ENCODE measurements at places on chromosomes 2 and 18.
A peak's percentile ranks its signal among the peaks of the same experiment; 100 is the strongest.

DNA sequence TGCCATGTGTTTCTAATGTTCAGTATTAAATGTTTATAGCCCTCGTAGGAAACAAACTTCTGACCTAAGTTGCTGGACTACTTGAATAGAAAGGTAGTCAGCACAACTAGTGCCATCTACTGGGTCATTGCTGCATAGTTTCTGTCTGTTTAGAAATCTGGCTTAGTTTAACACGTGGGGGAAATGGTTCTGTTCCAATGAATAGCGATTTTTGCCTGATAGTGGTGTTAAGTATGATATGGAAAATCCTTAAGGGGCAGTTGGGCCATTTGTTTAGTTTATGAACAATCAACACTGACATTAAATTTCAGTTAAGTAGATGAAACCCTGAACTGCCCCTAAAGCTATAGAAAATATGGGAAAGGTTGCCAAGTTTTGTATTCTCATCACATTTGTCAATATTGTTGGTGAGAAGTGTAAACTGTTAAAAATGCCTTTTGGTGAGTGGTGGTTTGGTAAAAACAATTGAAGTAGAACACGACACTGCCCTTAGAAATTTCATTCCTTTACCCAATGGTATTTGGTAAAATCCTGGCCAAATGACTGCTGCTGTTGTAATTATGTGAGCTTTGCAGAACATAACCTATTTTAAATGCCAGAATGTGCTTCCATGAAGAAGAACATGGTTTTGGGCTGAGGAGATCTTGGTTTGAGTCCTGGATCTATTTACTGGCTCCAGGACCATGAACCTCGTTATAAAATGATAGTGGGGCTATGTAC is 13.2 kb downstream of the NABP1 start:
- DNase-seq = peak; percentile 60

GRCh38 chr2:240834377-240834975 is 14.5 kb upstream of the KIF1A start:
- DNase-seq = no peak

- DNase-seq = no peak
Measured at GRCh38 chr2:41379496-41380221, 668.2 kb upstream of the PKDCC start.

- no peak for DNase-seq
Measured at GRCh38 chr18:59704146-59704545, 6.9 kb upstream of the CCBE1 start.

DNA sequence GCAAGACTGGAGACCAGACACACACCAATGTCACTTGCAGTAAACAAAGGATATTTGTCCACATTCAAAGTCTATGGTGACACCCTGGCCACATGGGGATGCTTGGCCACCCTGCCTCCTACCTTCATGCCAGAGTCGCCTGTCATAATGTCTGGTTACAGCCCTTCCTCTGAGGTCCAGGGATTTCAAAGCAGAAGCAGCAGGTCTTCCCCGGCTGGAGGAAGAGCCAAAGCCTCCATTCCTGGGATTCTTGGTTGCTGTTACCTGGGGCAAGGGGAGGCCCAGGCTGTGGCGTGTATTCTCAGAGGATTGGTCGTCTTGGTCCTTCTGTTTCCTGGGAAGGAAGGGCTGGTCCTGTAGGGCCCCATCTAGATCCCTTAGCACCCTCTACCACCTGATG is 2.3 kb upstream of the ALPP start:
- no peak for DNase-seq

DNA sequence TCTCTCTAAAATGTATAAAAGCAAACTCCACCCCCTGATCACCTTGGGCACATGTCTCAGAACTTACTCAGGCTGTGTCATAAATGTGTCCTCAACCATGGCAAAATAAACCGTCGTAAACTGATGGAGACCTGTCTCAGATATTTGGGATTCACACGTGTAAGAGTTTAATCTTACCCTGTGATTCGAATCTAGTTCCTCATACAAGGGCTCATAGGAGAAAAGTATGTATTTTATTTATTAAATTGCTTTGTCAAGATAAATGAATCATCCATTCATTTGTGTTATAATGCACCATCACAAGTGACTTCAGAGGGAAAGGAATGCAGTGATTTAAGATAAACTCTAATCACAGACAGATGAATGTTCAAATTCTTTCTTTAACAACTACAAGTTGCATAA is 712.5 kb upstream of the LRATD1 start:
- DNase-seq = no peak

- no peak for DNase-seq
Measured at GRCh38 chr18:74672371-74672770, 74.7 kb downstream of the ZNF407 start.

- DNase-seq = no peak
Measured at GRCh38 chr2:99644419-99644787, 154.6 kb upstream of the REV1 start.

- no peak for DNase-seq
Measured at GRCh38 chr2:190908532-190908931, 27.9 kb downstream of the GLS start.

DNA sequence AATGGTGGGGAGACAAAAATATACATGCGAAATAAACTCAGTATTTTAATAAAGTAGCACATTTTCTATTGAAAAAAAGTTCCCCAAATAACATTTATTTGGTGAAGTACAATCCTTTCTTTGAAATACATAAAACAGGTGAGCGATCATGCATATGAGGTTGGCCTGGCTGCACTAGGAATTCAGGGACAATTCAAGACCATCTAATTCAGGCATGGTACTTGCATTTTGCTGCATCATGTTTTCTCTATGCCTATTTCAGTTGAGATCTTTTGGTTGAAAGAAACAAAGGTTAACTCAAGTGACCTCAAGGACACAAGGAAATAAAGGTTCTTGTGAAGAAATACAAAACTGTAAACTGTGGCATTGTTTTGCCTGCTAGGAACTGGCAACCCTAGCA is 19.8 kb upstream of the TAF4B start:
- no peak for DNase-seq

DNA sequence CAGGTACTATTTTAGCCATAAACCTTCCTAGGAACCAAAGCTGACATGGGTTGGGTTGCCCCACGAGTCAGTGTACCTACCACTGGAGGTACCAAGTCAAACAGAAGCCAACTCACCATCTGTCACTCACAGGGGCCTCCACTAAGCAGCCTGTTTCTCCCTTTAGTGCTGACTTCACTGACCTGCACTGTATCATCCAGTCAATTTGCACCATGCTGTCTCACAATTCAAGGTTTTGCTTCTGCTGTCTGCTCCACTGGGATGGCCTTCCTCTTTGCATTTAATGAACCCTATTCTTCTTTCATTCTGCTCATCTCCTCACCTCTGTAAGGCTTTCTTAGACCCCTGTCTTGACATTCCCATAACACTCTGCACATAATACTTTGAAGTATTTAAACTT is 47.2 kb downstream of the EIF2AK3 start:
- no peak for DNase-seq

DNA sequence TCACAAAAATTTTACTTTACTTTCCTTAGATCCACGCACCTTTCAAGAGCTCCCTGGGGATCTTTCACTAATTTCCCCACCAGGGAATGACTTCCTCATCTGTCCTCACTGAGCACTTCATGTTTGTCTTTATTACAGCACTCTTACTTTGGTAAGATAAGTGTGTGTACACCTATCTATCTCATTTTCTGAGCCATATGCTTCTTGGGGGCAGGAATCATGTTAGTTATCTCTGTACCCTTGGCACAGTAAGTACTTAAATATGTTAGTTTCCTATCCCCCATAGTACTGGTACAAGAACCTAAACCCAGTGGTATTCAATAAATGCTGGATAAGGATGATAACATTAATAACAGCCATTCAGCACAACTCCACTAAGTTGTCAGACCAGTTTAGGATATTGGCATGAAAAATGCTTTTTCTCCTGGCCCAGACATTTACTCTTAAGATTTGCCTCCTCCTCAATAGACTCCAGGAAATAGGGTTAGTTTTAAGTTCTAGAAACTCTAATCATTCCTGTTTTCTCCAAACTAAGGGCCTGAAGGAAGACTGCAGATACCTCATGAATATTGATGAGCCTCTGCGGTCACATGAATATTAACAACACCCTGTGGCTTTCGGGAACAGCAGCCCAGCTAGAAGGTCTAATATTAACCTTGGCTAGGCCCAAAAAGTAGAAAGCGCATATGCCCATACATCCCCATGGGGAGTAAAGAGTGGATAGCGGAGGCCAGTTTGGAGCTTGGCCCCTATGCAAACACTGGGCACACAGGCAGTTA is 38.2 kb downstream of the NHEJ1 start:
- no peak for DNase-seq

DNA sequence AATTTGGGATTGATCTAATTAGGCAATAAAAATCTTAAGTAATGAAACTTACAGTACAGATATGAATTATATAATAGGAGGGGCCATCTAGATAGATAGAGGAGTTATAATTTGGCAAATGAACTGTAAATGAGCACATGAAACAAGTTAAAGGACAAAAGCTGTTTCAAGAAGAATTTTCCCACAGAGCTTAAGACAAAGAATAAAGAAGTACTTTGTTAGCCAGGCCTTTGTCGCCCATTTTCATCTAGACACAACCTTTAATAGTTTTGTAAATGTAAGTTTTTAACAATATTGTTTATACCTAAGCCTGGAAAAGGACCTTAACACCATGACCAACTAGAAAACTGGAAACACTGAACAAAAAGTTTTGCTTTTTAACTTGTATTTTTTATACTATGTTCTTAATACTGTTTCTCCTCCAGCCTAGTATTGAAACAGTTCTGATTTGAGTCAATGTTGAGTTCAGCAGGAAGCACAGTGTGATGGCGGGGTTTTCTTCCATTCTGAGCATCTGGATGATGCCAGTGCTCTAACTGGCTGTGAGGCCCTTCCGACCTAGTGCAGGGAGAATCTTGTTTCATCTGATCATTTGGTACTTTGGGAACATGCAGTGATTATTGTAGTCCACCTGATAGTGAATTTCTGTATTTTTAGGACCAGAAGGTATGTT is 37.6 kb downstream of the FARP2 start:
- DNase-seq = no peak

- no peak for DNase-seq
Measured at GRCh38 chr2:192146069-192147015, 48.4 kb downstream of the TMEFF2 start.

- DNase-seq = no peak
Measured at GRCh38 chr2:81505586-81505985, 1201.0 kb upstream of the LRRTM1 start.

- DNase-seq = no peak
Measured at GRCh38 chr2:33131749-33132148, 185.0 kb downstream of the LTBP1 start.

- DNase-seq = no peak
Measured at GRCh38 chr2:118539290-118539689, 308.2 kb downstream of the EN1 start.

DNA sequence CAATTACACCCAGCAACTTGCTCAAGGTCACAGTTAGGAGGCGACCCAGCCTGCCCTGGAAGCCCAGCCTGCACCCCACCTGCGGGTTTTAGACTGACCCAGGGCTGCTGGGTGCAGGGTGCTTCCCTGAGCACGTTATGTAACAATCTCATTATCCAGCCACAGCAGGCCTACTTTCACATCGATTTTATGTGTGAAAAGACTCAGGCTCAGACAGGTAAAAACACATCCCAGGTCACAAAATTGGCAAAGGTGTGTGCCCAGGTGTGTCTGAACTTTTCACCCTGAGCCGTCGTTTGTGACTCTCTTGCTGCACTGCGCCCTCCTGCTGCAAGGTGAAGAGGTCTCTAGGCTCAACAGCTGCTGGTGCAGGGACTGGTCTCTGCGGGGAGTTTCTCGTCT is 668.2 kb upstream of the HS6ST1 start:
- no peak for DNase-seq

GRCh38 chr2:11321847-11322246 is 22.6 kb downstream of the ROCK2 start:
- no peak for DNase-seq

DNA sequence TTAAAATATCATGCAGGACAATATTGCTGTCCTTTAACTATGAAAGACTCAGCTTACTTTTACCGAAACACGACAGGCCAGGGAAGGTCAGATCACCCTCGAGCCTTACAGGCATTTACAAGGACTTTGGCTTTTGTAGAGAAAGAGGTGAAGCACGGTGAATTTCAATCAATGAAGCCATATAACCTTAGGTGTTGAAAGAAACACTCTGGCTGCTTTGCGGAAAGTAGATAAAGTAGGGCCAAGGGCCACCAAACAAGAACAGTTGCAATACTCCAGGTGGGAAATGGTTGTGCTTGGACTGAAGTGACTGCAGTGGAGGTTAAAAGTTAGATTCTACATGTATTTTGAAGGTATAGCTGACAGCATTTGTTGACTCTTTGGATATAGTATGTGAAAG is 80.5 kb downstream of the CERKL start:
- DNase-seq = no peak

DNA sequence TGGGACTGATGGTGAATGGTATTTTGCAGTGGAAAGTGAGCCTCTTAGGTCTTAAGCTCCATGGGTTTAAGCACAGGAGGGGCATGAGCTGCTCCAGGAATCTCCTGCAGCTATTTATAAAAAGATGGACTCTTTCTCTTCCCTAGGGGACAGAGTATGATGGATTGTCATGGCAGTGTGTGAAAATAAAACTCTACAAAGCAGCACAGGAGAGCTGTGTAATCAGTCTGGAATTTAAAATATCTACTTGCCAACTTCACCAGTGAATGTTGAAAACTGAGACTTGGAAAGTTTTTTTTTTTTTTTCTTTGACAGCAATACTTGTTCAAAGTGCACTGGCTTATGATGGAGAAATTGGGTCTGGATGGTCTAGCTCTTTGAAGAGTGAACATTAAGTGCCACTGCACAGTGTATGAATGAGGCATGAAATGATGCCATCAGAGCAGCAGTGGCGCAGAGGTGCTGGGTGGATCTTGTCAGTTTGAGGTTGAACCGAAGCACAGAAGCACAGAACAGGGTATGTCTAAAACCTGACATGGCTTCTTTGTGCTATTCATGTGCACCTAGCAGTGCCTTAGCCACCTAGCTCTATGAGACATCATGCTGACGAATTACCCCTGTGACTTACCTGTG is 245.4 kb downstream of the PTPRM start:
- DNase-seq = peak; percentile 61

DNA sequence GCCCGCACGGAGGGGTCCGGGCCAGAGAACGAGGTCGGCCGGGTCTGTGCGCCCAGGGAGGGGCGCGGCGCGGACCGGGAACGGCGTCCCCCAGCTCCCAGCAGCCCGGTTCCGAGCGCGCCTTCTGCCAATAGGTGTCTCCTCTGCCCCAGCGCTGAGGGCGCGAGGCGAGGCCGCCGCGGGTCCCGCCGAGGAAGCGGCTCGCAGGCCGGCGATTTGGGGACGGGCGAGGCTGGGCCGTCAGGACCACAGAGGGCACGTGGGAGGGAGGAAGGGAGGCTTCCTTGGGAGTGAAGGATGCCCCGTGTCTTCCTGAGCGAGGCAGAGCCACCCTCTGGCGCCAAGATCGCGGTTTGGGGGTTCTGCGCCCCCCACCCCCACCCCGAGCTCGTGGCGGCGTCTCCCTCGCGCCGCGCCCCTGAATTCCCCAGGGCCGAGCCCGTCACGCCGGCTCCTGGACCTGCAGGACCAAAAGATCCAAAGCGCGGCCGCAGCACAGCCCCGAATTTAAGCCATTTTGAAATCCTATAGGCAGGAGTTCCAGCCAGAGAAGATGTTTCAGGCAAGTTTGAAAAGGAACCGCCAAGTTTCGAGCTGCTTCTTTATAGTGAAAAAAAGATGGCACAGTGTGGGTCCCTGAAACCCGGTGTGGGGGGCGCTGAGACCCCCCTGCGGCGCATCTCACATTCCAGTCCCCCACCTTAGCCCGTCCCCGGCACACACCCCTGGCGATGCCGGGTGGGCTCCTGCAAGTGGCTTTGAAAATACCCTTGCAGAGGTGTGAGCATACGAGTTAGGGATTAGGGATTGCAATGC is 909 bp downstream of the NFATC1 start:
- no peak for DNase-seq

Measured in AG04449 (cell line).